Stimulated activated CD4-positive, alpha-beta T cell treated with anti-CD3 and anti-CD28 coated beads, Interleukin-2, amount 100 ng/mL, for 4 hours (primary cell): ENCODE measurements at places on chromosomes 16 and 17.
A peak's percentile ranks its signal among the peaks of the same experiment; 100 is the strongest.

DNA sequence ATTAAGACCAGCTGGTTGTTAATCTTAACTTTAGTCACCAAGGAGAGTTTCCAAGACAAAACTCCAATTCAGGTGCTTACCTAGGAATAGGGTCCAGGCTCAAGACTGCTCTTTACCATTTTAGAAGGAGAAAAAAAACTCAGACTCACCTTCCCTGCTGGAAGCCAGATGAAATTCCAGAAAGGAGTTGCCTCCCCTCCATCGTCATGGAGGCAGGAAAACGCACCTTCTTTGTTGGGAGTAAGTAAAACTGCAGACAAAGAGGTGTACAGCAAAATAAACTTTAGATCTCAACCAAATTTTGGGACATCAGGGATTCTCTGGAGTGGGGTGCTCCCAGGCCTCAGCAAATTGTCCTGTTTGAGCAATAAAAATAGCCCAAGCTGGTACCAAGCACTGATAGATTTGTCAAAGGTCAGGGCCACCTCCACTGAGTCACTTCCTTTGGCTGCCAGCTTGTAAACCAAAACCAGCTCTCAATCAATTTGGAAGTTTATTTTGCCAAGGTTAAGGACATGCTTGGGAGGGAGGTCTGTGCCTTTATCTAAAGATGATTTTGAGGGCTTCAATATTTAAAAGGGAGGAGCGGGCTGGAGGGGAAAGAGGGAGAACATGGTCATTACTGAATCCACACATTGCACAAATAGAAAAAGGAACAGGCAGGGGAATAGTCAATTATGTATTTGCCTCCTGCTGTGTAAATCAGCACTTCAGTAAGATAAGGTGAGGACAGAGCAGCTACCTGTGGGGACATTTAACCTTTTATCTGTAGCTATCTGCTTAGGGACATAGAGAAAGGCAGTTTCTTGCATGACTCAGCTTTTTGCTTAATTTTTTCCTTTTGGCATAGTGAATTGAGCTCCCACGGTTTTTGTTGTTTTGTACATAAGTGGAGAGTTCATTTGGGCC is 1.5 kb upstream of the ALDH3A2 start:
- DNase-seq, result no peak

DNA sequence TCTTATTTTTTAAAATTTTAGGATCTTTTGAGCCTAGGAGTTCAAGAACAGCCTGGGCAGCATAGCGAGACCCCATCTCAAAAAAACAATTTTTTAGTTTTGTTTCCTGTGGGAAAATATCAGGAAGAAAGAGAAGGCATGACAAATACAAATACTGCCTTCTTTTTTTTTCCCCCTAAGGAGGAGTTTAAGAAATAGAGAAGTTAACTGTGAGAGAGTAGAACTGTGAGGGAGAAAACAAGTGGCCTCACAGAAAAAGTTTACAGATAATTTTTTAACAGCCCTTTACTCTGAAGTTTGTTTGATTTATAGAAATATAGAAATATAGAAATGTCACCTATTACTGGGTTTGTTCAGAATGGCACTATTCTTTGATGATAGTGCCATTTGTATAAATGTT is 21.1 kb downstream of the TTYH2 start:
- DNase-seq, result no peak

DNA sequence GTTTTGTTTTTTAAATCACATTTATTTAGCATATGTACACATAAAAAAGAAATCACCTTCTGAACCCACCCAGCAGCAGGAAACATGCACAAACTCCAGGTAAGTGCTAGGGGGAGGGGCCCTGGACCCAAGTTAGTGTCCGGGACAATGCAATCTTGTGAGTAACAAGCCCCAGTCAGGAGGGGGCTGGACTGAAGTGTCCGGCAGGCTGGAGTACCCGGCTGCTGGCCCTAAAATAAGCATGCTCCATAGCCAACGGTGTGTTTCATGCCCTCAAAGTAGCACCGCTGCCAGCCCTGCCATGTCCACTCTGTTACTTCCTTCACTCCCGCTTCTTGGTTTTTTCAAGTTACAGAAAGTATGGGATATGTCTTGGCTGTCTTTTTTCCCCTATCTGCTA is 102.1 kb downstream of the SPAG9 start:
- no peak for DNase-seq

GRCh38 chr17:50191359-50192143 is 9.9 kb downstream of the COL1A1 start:
- no peak for DNase-seq

GRCh38 chr17:4199818-4200402 is 56.9 kb downstream of the CYB5D2 start:
- peak; percentile 9 for DNase-seq

- no peak for DNase-seq
Observed at GRCh38 chr17:75459590-75460267, 3.3 kb downstream of the TMEM94 start.

GRCh38 chr17:27848931-27849330 is 44.2 kb downstream of the LYRM9 start:
- no peak for DNase-seq

DNA sequence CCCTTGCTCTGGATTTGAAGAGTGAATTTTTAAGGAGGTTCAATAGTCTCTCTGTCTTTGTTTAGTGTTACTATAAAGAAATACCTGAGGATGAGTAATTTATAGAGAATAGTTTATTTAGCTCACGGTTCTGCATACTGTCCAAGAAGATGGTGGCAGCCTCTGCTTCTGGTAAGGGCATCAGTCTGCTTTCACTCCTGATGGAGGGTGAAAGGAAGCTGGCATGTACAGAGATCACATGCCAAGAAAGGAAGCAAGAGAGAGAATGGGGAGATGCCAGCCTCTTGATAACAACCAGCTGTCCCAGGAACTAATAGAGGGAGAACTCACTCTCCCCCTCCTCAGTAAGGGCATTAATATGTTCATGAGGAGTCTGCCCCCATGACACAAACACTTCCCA is 917.5 kb upstream of the GOT2 start:
- no peak for DNase-seq

DNA sequence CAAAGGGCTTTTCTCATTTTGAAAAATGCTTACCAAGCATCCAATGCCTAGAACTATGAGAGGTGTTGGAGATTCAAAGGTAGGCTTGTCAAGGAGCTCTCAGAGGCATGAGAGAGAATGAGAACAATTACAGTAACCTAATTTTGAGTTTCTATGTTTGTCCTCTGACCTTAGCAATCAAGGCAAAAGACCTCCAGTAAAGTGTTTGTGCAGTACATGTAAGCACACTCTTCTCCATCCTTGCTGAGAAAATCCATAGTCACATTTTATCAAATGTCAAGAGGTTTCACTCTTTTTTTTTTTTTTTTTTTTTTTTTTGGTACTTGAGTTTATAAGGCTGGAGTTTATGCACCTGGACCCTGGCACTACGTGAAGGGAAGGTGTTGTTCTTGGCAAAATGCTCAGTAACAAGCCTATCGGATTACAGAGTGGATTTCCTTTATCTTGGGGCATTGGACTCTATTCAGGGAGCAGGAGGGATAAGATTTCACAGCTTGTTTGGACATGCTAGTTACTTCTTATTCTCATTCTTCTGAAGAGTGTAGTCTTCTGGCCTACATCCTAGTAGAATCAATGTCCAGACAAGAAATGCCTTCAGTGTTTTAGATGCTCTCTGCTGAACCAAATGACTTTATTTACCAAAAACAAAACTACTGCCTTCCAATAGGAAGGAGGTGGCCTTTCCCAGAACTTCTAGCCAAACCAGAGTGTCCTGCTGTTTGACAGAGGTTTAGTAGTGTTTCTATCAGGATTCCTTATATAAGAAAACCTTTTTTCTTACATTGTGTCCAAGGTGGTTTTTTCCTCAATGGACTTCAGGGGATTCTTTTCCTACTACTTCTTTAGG is 21.9 kb downstream of the KCNJ2 start:
- DNase-seq, result no peak

- DNase-seq, result no peak
Observed at GRCh38 chr17:35891269-35891668, 11.1 kb upstream of the CCL5 start.

GRCh38 chr17:32156656-32157055 is 14.4 kb downstream of the RHOT1 start:
- DNase-seq, result no peak

DNA sequence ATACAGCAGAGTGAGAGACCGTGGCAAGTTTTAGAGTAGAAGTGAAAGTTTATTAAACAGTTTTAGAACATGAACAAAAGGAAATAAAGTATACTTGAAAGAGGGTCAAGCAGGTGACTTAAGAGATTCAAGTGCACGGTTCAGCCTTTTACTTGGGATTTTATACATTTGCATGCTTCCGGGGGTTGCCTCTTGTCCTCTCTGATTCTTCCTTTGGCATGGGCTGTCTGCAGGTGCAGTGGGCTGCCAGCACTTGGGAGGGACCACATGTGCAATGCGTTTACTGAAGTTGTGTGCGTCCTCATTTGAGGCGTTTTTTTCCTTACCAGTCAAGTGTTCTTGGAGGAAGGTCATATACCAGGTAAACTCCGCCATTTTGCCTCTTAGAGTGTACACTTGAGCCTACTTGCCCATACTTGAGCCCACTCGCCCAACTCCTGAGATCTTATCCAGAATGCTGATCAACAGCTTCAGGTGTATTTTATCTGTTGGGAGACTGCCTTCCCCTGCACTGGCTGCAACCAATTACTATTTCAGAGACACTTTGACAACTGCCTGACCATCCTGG is 195.2 kb downstream of the IRX5 start:
- DNase-seq, result no peak

GRCh38 chr17:14748036-14748710 is 447.3 kb downstream of the HS3ST3B1 start:
- DNase-seq, result no peak

- DNase-seq, result no peak
Observed at GRCh38 chr17:31320241-31320640, 1.2 kb downstream of the EVI2A start.

DNA sequence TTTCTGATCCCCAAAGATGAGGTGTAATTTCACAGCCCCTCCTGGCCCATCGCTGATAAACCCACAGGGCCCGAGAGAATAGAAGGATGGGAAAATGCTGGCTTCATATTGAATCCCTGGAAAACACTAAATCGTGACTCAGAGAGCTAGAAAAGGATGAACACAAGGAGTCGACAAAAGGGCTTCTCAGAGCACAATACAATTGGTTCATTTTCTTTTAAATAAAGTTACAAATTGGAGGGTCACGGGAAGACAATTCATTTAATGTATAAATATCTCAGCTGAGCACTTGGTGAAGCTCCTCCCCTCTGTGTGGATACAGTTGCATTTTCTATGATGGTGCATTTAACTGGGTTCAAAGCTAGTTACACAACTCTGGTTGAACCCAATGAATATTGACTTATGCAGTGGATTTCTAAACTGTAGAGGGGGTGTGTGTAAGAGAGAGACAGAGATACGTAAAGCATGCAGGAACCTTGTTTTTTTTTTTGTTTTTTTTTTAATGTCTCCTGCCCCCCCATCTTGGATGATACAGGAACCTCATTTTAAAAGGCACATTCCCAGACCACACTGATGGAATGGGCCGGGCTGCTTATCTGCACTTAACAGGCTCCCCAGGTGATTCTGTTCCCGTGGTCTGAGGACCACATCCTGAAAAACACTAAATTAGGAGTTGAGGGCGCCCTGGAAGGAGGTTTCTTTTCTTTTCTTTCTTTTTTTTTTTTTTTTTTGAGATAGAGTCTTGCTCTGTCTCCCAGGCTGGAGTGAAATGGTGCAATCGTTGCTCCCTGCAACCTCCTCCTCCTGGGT is 14.1 kb downstream of the TTYH2 start:
- DNase-seq, result no peak

GRCh38 chr17:10264051-10264450 is 65.6 kb upstream of the GAS7 start:
- DNase-seq, result no peak

GRCh38 chr17:36755586-36755985 is 154.2 kb downstream of the MRM1 start:
- DNase-seq, result peak; percentile 15

DNA sequence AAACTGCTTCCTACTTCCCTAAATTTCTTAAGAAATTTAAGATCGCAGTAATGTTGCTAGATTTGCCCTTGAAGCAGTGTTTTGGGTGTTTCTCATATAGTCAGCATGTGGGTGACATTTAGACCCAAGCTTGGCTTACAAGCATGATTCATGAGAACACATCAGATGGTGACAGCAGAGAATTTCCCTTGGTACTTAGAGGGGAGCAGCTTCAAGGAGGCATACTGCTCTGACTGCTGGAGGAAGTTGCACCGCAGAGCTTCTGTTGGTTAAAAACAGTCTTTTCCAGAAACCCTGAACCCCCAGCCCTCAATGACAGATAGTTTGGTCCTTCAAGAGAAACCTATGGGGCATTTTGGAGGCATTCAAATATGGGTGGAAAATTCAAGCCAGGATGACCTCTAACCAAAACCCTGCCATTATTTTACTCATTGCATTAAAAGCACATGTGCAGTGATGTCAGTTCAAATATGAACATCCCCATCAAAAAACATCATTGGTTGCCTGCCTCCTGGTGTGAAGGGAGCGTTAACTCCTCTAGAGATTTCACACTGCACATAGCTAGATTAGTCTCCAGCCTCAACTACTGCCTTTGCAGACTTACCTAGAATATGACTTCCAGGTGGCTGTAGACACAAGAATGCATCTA is 201.5 kb upstream of the CACNG5 start:
- peak; percentile 37 for DNase-seq

DNA sequence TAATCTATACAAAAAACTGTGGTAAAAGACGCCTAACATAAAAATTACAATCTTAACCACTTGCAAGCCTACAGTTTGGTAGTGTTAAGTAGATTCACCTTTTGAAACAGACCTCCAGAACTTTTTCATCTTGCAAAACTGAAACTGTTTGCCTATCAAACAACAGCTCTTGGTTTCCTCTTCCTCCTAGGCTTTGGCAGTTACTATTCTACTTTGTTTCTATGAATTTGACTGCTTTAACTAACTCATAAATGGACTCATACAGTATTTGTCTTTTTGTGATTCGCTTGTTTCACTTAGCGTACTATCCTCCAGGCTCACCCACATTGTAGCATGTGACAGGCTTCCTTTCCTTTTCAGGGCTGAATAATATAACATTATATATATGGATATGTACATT is 97.0 kb downstream of the PRKCA start:
- DNase-seq, result no peak

DNA sequence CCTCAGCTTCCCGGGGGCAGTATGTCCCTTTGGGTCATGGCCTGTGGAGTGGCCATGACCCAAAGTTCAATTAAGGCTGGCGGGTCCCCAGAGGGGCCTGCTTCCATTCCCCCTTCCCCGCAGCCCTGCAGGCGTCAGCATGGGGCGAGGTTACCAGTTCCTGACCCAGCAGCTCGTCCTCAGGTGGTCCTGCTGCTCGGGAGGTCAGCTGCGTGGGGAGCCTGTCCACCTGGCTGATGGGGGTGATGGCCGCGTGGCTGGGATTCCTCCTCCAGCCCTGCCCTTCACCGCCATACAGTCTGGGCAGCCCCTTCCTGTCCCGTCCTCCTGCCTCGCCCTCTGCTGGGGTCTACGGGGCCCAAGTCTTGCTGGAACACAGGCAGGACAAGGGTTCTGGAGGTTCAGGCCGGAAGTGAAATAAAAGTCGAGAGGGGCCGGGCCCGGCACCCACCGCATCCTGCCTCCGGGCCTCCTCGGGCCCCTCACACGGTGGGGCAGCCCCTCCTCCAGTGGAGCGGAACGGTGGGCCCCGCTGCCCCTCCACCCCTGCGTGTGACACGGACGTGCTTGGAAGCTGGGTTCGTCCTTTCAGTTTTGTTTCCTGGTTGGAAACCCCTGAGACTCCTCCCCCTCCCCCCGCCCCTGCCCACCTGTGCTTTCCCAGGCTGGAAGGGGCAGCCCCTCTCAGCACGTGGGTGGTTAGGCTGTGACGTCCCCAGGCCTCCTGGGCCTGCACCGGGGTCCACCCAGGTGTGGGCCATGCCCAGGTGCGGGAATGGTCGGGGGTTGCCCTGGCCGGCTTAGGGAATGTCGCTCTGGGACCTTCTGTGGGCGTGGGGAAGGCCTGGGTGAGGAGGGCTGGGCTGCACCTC is 6.8 kb downstream of the UBALD2 start:
- DNase-seq, result peak; percentile 85
